D341Med (cell line): ENCODE measurements at places on chromosomes 4 and X.

DNA sequence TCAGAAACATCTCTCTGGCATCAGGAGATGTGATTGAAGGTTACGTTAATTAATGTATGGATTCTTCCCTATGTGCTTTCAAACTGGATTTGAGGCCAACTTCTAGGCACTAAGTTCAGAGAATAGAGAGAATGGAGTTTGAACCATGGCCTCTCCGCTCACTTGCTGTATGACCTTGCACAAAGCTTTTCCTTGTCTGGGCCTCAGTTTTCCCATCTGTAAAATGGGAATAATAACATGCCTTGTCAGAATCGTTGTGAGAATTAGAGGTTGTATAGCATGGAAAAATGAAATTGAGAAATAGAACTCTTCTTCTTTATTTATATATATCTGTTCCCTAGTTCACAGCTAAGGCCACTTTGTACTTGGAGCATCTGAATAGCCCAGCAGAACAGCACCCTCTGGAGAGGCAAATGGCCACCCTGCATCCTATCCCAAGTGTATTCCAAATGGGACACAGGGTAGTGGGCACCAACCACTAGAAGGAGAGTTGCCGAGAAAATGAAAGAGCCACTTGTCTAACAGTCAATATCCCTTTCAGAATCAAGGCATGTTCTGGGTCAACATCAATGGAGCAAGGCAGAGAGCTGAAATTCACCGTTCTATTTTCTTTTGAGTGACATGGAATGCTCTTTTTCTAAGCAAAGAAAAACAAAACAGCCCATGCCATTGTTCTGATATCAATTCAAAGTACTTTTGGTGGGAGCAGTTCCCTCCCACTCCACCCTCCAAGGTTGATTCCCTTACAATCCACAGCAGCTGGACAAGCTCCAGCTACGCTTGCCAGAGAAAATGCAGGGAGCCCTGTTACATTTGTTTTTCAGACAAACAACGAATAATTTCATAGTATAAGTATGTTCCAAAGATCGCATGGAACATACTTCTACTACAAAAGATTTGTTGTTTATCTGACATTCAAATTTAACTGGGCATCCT, 23.3 kb upstream of the MTM1 start:
- DNase-seq = no peak

GRCh38 chrX:105752338-105752956, 69.9 kb upstream of the NRK start:
- no peak for DNase-seq

GRCh38 chr4:26252349-26253025, 68.3 kb upstream of the RBPJ start:
- no peak for DNase-seq

- DNase-seq = no peak
These were observed 273.2 kb upstream of the EMCN start for GRCh38 chr4:100790836-100791615.

- DNase-seq = no peak
These were observed 155.7 kb upstream of the JADE1 start for GRCh38 chr4:128653527-128654444.

DNA sequence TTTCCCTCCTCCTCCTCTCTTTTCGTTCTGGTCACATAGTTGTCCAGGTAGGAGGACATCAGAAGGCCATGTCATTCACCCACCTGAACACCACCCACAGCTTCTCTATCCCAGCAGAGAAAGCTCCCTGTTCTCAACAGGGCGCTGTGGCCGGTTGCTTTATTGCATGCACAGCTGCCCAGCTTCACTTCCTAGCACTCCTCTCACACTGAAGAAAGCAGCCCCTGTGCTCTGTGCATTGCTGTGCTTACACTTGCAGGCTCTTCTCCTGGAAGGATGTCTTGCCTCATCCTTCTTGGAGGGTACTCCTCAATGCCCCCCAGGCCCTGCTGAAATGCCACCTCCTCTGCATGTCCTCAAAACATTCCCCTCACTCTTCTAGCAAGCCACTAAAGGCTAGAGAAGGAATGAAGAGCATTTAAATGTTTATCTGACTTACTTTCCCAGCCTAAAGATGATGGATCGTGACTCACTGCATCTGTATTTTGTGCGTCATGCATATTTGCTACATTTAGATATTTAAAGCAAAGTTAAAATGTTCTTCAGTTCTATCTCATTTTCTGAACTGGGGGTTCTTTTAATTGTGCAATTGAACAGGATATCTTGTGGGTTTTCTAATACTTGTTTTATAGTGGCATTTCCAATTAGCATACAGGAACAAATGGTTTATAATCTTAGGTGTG, 186.4 kb upstream of the PUDP start:
- DNase-seq = no peak

GRCh38 chr4:166274775-166275174, 401.7 kb downstream of the TLL1 start:
- no peak for DNase-seq

- no peak for DNase-seq
These were observed 109.1 kb upstream of the HUWE1 start for GRCh38 chrX:53795576-53795975.

DNA sequence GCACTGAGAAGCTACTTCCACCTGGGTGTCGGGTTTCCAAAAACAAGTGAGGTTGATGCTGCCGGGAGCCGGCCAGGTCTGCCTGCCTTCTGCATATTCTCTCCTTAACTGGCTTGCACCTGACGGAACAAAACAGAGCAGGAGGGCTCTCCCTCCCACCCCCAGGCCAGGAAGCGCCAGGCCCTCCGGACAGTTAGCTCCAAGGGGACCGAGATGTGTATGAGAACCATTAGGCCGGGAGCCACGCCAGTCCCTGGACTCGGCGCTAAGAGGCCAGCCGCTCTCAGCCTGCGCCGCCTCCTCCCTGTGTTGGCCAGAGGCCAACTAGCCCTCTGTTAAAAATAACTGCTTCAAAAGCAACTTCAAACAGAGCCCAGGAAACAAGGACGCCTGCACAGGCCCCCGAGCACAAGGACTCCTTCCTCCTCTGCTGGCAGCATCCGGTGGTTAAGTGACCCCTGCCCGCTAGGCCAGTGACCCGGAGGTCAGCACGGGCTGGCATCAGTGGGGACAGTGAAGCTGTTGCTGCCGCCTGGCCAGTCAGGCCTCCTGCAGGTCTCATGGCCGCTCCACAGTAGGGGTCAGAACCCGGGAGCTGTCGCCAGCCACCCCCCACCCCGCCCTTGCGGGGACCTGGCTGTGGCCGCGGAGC, 107.9 kb downstream of the ABLIM2 start:
- no peak for DNase-seq

GRCh38 chr4:158131027-158131426, 41.8 kb downstream of the GASK1B start:
- no peak for DNase-seq

GRCh38 chrX:133402830-133403625, 12.3 kb downstream of the GPC4 start:
- DNase-seq = no peak

DNA sequence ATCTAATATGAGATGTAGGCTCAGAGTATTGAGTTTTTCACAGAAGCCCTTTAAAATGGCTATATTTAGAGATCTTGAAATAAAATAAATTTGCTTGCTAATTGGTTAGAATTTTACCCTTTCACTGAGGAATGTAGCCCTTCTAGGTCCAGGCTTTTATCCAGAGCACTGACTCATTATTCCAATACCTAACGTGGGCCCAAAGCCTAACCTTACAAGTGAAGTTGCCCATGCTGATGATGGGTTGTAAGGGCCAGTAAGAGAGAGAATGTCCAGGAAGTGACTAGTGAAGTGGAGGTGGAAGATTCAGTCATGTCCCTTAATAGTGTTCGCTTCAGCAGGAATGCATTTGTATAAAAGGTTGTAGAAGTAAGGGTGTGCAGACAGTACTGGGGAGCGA, 155.9 kb downstream of the STIM2 start:
- DNase-seq = no peak

- no peak for DNase-seq
These were observed 30.3 kb downstream of the FAM53A start for GRCh38 chr4:1653776-1654175.

DNA sequence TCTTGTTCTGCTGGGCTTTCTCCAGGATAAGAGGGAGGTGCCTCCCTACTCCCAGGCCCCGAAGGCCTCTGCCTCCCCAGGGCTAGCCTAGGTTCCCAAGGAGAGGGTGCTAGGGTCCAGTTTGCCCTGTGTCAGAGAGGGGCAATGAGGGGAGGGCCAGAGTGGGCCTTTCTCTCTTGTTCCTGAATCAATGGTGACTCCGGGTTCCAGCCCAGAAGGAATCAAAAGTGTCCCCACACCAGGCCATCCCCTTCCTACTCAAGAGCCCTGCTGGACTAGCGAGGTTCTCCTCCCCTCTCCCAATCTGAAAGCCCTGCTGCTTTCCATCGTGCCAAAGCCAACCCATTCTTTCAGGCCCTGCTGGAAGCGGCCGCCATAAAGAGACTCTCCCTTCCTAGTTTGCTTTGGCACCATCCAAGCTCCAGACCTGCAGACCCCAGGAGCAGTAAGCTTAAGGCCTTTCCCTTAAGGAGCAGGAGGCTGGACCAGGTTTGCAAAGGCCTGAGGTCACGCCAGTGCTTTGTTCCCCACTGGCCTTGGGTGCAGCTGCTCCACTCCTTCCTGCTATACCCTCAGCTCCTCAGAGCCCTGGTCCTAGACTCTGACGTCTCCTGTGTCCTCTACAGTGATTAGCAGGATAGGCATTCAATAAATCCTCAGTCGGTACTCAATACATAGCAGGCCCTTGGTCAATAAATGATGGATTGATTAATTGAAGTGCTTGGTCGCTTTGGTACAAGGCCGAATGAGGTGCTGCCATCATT, 10.6 kb downstream of the TSC22D3 start:
- DNase-seq = no peak

DNA sequence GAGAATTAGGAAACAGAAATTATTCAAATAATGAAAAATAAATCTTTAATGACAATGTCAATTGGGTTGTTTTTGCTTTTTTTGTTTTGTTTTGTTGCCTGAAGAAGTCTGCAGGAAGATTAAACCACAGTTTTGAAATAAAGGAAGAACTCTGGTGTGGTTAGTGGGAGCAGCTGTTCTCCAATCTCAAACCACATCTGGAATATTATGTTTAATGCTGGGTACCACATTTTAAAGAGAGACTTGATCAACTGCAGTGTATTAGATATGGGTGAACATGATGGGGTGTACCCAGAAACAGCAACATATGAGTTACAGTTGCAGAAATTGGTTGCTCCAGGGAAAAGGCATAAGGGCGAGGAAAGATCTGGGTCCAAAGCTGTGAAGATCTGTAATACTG, 171.2 kb upstream of the RPL34 start:
- no peak for DNase-seq

DNA sequence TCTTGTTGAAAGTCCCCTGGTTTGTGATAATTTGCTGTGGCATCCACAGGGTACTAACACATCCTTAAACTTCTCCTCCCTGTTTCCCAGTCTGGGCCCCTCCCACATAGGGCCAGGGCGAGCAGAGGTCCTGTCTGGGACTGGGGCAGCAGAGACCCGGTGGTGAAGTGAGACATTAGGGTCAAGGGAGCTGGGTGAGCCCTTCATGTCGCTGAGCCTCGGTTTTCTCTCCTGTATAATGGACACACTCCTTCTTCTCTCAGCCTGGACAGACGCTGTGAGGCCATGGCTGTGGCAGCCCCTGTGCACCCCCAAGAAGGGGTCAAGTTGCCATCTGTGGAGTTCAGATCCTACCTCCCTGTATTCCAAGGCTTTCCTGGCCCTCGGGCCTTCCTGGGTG, 33.0 kb upstream of the HMX1 start:
- DNase-seq = no peak

- no peak for DNase-seq
These were observed 49.0 kb downstream of the AMMECR1 start for GRCh38 chrX:110268886-110269285.

DNA sequence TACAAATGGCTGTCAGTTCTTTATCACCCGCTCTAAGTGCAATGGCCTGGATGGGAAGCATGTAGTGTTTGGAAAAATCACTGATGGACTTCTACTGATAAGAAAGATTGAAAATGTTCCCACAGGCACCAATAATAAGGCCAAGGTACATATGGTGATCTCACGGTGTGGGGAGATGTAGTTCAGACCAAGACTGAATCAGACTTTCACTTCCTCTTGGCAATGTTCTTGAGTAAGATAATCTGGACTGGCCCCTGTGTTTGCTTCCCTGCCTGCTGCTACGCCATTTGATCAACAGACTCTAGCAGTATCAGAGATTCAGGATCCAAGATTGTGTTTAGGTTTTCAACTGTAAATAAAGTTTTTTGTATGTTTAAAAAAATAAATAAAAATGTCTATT, 682.2 kb upstream of the AMOT start:
- DNase-seq = no peak

DNA sequence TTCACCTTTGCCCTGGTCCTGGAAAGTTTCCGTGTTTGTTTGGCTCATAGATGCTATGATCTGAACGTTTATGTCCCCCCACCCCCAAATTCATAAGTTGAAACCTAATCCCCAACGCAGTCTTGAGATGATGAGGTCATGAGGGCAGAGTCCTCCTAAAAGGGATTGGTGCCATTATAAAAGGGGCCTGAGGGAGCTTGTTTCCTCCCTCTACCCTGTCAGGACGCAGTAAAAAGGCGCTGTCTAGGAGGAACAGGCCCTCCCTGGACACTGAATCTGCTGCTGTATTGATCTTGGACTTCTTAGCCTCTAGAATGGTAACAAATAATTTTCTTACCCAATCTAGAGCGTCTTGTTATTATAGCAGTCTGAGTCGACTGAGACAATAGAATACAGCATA, 2190.6 kb upstream of the TENM3 start:
- DNase-seq = no peak

DNA sequence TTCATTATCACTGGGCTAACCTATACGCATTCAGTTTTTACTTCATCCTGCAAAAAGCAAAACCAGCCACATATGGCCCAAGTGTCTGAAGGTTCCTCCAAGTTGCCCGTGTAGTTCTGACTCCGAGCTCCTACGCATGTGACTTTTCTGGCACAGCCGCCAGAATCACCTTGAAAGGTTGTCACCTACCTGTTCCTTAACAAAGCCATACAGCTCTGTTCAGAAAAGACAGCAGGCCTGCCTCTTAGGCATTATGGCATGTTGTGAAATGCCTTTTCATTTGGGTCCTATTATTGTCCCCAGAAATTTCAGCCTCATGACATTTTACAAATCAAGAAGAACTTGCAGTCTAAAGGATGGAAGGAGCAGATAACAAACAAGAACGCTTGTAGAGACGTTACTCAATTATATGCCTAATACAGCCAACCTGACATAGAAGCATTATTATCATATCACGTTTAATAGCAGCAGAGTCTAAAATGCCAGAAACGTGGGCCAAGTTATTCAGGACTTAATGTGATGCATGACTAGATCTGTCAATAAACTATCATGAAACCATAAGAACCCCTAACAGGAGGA, 118.5 kb downstream of the RBM47 start:
- no peak for DNase-seq

DNA sequence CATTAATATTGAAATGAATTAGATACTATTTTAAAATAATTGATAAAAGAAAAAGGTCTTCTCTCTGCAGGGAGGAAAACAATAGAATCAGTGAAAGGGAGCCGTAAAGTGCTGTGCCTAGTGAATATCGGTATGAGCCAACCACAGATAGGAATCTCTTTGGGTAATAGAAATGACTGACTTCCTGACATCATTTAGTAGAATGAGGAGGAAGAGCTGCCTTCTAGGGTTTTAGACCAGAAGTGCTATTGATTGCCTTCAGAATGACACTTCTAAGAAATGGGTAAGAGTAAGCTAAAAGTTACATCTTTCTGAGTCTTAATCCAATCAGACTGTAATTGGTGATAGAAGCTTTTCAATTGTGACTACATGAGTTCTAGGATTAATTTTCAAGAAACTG, 134.0 kb upstream of the MAP9 start:
- no peak for DNase-seq
